Activated CD4-positive, alpha-beta T cell treated with anti-CD3 and anti-CD28 coated beads for 24 hours (primary cell): ENCODE measurements at places on chromosomes 16 and 17.

- no peak for DNase-seq
These were observed 15.8 kb downstream of the PGS1 start for GRCh38 chr17:78394209-78394608.

- no peak for DNase-seq
These were observed 5.0 kb downstream of the PRSS27 start for GRCh38 chr16:2715064-2715463.

DNA sequence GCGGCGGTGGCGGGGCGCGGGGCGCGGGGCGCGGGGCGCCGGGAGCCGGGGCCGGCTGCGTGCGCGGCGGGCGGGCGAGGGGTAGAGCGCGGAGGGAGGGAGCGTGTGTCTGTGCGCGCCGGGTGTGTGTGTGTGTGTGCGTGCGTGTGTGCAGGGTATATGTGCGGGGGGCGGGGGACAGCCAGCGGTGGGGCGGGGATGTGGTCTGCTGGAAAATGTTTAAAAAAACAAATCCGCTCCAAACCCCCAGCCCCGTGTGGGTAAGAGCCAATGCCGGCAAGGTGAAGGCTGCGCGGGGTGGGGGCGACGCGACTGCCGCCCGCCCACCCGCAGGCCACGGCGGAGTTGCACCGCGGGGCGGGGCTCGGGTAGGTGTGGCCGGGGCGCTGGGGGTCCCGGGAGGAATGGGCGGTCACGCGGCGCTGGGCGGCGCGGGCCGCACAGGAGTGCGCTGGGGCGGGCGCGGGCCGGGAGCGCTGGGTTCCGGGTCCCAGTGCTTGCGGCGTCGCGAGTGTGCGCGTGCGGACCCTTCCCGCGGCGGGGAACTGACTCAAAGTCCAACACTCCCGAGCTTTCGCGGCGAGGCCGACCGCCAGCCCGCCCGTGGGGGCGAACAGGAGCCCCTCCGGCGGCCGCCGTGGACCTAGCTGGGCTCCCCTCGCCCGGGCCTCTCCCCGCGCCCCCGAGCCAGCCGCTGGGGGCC lies at the start of gene CYGB:
Gene CYGB, minus strand, starts transcription at position 132 of the 703 bp plus-strand sequence. CDS start 167 bp downstream, outside the sequence.
- DNase-seq, result no peak

- no peak for DNase-seq
These were observed 5.4 kb downstream of the CD2BP2 start for GRCh38 chr16:30349675-30350074.

- DNase-seq, result no peak
These were observed 761 bp downstream of the PDF start for GRCh38 chr16:69329369-69330285.

DNA sequence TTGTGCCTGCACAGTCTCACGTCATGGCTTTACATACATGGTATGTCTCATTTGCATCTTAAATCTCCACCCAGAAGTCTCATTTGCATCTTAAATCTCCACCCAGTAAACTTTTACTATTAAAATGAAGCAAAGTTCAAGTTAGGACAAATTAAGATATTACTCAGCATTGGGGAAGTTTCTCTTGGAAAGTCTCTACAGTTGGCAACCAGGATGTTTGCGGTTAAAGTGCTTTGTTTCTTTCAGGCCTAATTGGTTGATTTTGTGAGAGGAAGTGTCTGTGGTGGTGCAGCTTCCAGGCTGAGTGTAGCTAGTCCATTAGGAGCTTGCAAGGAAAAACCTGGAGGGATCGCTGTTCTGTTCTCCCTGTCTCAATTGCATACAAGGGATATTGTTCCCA lies 1373.3 kb upstream of the GOT2 start:
- no peak for DNase-seq

DNA sequence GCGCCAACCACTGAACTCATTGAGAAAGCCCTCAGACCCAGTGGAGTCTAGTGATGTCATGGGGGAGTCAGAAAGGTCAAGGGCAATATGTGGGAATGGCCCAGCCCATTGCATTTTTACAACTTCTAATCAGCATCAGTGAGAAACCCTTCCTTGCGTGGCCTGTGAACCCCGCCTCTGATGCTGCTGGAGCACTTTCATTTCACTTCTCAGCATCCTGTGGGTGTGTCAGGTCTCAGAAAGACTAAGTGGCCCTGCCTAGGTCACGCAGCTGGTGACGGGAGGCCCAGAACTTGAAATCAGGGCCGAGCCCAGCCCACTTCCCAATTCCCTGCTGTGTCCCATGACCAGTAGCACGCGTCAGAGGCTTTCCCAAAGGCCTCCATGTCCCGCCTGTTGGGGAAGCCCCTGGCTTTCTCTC lies 6.1 kb downstream of the DNAI2 start:
- DNase-seq, result no peak

DNA sequence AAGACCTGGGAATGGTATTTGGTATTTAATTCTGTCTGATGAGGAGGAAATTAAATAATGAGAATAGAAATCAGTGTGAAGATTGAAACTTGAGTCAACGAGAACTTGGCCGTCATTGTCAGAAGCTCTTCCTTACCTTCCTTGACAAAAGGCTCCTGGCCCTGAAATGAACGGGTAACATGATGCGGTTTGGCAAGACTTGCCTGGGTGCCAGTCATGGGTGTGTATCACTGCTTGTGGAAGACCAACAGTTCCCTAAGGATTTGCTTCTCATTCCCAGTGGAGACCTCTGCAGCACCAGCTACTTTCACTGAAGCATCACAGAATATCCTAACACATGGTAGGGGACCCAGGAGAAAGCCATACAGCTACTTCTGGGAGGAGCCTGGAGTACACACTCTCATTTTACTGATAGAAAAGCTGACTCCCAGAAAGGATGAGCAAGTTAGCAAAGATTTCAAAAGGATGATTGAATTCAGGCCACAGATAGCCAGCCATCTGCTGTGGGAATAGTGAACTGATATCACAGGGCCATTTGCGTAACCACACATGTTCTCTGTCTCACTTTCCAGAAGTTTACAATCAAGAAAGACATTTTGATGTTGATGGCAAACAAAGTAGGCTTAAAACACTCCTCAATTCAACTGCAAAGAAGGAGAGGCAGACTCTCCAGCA lies 258.1 kb upstream of the SALL1 start:
- no peak for DNase-seq

DNA sequence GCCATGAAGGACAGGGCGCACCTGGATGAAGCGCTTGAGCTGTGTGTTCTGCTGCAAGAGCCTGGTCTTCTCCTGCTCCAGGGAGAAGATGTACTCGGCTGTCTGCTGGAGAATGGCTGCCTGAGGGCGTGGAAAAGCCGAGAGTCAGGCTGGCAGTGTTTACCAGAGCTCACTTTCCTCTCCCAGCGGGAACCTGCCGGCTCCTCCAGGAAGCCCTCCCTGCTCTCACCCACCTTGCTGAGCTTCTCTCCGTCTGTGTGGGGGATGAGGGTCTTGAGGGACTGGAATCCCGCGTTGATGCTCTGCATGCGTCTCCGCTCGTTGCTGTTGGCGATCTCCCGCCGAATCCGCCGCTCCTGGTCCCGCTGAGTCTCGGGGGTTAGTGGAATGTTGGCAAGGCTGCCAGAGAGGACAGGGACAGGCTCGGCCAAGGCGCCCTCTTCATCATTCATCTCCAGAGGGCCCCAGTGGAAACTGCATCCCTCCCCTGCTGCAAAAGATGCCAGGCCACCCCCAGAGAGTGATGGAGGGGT lies 10.5 kb downstream of the TFAP4 start:
- DNase-seq, result no peak

DNA sequence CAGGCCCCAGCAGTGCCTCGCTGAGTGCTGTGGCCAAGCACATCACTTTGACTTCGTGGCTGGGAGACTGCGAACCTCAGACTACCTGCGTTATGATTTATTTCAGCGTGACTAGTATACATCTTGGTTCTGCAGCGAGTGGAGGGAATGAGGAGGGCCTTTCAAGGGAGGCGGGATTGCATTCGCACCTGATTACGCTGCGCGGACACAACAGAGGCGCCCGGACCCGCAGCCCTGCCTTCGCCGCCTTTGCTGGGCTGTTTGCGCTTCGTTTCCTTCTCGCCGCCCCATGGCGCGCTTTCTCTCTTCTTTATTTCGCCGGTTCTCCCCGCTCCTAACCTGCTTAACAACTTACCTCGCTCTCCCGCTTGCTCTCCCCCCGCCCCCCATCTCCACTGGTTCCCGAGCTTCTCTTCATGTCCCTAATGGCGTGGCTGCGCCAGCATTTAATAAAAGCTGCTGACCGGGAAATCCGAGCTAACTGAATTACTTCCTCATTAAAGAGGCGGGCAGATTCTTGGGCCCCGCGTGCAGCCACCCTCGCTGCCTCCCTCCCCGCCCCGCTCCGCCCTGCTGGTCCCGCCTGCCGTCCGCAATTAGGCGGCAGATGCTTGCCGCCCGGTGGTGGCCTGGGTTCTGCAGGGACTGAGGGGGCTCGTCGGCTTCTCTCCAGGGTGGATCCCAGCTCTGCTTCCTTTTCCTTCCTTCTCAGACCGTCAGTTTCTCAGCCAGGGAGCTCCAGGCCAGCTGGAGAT lies 257.6 kb upstream of the SDK2 start:
- no peak for DNase-seq

GRCh38 chr16:88770461-88771293 lies 14.3 kb downstream of the PIEZO1 start:
- no peak for DNase-seq

DNA sequence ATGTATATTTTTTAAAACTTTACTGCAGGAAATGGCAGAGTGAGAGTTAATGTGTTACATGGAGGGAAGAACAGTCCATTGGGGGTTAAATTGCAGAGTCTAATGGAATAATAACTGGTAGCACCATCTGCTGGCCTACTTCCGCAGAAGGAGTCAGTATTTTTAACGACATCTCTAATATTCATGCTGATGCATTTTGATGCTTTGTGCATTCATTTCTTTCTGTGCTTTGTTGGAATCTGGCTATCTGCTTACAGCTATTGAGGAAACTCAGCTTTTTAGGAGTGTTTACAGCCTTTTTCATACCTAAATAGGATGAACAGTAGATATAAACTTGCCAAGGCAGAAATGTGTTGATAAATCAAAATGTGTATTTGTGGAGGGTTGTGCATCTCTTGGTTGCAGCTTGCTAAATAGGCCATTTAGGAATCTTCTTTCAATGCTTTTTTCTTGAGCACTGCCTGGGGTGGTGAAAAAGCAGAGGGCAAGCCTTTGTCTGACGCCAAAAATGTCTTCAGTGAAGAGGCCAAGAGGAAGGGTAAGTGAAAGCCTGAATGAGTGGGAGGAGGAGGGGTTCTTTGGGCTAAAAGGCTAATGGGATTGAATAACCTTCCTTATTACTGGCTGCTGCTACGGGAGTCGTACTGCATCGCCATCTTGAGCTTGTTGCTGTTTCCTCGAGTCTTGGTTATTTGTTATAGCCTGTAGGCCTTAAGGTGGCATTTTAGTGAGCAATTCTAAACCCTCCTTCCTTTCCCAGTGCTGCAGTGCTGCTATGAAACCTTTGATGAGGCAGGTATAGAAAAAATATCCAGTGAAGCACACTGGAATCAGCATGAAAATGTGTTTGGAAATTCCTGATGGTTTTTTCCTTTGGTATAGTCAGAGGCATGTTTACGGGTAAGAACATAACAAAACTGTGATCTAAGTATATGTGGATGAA lies 153.3 kb downstream of the CHD9 start:
- DNase-seq, result no peak

- no peak for DNase-seq
These were observed 154.1 kb downstream of the SOCS1 start for GRCh38 chr16:11101695-11102522.

DNA sequence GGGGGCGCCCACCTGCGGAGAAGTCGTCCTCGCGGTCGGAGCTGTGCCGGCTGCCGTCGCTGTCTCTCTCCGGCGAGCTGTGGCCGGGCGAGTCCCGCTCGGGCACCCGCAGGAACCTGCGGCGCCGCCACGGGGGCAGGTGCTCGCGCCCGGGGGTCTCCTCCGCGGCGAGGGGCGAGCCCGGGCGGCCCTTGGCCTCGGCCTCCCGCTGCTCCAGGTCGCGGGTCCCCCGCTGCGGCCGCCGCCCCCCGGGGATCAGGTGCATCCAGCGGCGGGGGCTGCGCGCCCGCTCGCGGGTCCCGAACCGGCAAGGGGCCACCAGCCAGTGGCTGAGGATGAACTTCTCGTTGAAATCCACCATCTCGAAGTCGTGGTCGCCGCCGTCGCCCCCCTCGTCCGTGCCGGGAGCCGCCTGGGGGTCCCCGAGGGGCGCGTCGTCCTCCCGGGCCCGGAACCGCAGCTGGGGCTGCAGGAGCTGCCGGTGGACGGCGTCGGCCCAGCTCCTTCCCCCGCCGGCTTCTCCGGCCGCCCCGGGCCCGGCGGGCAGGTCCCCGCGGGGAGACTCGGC lies 41.4 kb upstream of the BHLHA9 start:
- no peak for DNase-seq

DNA sequence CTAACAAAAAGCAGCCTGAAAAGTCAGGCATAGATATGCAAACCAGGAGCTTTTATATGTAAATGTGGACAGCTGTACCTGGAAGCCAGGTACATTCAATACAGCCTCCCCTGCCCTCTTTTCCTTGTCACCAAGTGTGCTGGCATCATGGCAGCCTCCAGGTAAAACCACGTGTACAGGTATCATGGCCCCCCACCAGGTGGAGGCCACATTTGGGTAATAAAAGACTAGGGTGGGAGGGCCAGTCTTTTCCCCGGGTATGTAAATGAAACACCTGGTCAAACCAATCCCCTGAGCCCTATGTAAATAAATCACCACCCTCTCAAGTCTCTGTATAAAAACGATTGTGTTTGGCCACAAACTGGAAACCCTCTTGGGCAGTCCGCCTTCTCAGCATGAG lies 226.4 kb upstream of the GOT2 start:
- DNase-seq, result no peak

GRCh38 chr16:85390511-85391174 lies 222.5 kb upstream of the GSE1 start:
- DNase-seq, result no peak

DNA sequence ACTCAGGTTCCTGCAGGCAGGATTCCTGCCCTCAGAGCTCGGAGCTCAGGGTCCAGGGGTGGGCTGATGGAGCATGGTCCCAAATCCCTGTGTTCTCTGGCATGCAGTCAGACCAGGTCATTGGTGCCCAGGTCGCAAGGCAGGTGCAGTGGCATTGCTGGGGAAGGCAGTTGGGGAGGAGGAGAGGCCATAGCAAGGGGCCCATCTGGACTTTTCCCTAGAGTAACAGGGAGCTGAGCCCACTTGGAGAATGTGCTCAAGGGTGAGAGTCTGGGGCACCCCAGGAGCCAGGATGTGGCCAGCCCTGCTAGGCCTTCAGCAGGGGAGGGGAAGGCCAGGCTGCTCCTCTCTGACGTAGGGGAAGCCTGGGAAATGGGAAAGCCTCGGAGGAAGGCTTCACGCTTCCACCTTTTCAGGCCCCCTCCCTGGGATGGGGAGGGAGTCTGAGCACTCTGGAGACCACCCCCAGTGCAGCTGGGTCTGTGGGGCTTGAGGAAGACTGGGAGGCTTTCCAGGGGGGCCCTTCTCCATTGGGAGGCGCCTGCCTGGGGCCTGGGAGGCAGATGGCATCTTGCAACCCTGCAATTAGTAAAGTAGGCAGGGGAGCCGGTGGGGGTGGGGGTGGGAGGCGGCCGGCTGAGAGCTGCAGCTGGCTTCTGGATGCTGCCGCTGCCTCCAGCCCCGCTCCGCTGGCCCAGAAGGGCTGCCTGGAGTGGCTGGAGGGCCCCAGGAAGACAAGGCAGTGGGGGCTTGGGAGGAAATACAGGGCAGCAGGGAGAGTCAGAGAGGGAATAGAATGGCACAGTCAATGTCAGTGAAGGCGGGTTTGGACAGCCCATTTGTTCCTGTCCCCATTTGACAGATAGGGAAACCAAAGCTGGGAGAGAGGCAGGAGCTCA lies 21.1 kb upstream of the DOK4 start:
- DNase-seq, result no peak
